Stimulated activated naive CD8-positive, alpha-beta T cell treated with anti-CD3 and anti-CD28 coated beads, Interleukin-15, Interleukin-2, amounts not matched to agents 100 U/mL and 50 U/mL, for 24 hours (primary cell): ENCODE measurements at places on chromosomes 4 and X.
A peak's percentile ranks its signal among the peaks of the same experiment; 100 is the strongest.

- no peak for DNase-seq
Measured at GRCh38 chr4:152021788-152022438, 261.1 kb upstream of the GATB start.

GRCh38 chr4:41714364-41715000 lies 34.0 kb downstream of the PHOX2B start:
- no peak for DNase-seq

DNA sequence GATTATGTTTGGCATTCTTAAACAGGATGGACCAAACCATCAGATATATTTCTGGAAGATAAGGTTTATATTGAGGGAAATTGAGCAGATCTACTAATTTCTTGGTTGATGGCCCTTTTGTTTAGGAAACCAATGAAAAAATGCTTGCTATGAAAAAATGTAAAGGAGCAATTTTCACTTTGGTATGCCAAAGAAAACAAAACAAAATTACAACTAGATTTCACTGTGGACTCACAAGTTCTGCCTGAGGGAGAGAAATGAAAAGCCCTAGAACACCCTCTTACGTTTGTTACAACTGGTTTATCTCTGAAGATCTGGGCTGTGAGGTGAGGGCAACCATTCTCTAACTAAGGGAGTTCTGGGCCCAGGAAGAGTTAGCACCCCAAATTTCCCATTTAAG lies 122.5 kb upstream of the IL15 start:
- DNase-seq = no peak

DNA sequence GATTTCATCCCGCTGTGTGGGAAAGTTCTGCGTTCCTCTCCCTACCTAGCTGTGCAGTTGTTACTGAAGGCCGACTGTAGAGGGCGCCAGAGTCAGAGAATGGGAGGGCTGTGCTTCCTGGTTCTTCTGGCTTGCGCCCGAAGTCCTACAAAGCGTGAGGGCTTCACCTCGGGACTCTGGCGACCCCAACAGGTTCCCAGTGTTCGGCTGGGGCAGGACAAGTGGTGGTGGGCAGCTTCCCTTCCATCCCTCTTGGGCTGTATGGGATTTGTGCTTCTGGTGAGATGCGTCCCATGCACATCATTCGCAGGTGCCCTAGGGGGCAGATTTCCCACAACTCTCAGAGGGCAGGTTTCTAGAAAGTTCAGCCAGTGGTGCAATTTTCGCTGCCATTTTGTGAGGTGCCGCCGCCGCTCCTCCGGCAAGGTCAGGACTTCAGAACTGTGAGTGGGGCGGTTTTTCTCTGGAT lies 27.3 kb downstream of the CT45A1 start:
- DNase-seq = peak; percentile 60

- DNase-seq = no peak
Measured at GRCh38 chr4:26141911-26142638, 178.7 kb upstream of the RBPJ start.

DNA sequence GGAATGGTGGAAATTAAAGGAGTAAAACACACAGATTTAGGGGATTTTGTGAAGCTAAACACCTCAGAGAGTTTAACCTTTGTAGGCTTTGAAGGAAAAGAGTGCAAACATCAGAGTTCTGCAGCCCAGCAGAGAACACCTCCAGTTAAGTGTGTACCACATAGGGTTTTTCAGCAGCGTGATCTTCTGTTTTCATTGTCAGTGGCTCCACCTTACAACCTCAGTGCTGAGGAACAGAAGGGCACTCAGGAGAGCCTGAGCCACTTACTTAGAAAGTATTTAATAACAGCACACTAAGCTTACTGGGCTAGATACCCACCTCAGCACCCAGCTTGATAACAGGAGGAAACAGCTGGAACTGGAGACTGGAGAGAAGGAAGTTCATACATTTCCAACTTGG lies 2.0 kb upstream of the FBXW7 start:
- DNase-seq = no peak

DNA sequence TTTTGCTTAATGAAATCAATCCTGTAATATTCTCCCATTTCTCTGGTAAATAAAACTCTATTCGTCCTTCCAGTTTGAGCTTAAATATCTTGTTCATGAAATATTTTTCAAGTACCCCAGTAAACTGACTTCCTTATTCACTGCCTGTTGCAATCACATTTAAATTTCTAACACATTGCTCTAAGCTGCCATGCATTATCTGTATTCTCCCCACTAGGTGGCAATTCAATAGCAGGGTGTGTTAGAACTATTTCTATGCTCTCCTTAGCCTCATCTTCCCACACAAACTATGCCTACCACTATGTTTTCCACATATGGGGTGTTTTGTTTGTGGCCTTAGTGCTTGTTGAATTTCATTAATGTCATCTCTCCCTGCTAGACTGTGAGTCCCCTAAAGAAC lies 377.1 kb upstream of the HS3ST1 start:
- no peak for DNase-seq

GRCh38 chr4:69640289-69640688 lies 847 bp upstream of the UGT2A2 start:
- DNase-seq = no peak

DNA sequence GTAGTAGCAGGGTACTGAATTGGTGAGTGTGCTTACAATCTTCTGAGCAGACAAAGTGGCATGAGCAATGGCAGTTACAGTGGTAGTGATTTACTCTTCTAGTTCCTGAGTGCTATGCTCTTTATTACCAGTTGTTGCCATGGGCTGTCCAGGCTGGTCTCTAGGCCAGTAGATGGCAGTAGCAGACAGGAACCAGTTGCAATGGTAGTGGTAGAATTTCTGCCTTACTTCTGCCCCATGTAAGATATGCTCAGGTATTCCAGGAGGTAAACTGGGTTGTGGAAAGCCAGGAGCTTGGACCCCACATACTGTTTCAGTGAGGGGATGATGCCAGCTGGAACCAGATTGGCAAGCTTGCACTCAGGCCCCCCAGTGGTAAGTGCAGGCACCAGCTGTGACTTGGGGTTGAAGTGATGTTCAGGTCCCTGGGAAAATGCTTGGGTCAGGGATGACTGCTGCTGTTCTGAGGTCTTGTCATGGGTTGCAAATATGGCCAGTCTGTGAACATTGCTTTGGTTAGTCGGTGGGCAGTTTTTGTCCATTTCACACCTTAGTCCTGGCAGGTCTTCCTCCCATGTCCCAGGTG lies 63.0 kb upstream of the ZXDB start:
- DNase-seq = no peak

DNA sequence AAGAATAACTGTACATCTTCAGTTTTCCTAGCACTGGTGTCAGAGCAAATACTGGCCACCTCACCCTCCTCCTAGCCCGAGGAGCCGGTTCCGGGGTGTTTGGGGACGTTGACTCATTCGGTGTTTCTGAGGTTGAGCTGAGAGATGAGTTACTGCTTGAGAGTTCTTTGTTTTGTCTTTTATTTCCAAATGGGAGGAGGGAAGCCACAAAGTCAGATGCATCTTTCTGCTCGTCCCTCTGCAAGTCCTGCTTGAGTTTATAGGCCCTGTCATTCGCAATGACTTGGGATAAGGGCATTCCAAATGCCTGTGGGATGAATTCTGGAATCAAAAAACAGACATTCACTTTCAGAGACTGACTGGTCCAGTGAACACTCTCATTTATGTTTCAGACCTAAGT lies 77.5 kb downstream of the HCCS start:
- DNase-seq = no peak

GRCh38 chrX:63935835-63936234 lies 150.8 kb upstream of the ARHGEF9 start:
- no peak for DNase-seq

DNA sequence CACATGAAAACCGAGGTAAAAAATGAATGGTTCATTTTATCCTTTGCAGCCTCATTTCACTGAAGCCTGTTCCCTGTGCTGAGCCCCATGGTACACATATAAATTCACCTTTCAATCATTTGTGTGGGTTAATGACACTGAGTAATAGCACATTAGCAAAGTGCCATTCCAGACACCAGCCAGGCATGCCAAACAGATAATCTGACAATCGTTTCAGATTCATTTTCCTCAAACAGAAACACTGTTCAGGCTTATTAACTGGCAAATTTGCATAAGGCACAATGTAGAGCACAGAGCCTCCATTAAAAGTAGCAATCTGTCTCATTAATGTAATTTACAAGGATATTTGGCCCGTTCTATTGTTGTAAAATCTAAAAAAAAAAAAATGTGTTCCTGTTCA lies 76.2 kb downstream of the UNC5C start:
- DNase-seq = no peak

GRCh38 chr4:180372691-180373090 lies 1870.5 kb upstream of the TENM3 start:
- no peak for DNase-seq

DNA sequence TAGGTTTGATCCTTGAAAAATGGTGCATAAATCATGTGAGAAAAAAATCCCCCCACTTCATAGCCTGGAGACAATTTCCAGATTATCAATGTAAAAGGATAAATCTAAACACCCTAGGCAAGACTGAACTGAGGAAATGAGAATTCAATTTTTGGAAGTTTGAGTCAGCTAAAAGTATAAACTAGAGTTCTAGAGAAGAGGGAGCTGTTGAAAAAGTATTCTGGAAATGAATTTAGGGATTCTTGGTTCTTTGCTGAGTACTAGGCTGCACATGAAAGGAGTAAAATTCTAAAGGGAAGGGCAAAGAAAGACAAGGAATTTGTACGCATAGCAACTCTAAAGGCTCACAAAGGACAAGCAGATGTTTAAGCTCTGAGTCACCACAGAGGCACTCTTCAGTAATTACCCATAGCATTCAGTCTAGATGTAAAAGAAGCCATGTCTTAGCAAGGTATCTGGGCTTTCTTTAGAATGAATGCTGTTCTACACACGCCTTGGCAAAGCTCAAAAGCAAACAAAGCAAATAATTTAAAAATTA lies 896.5 kb downstream of the PDHA2 start:
- DNase-seq = no peak

DNA sequence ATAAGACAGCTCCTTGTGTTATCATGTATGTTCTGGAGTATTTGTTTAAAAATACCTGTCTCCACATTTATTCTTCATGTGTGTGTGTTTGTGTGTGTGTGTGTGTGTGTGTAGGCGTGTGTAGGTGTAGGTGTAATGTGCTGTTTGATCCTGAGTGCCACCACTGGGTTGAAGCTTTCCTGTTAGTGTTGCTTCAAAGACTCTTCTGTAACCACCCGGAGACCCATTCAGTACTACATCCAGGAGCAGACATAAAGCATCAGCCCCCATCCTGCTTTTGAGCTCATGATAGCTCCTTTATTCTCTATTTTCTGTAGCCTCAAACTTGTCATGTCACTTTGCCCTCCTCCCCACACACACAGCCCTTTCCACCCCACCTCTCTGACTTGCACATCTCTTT lies 3.0 kb upstream of the ZDHHC9 start:
- DNase-seq = no peak

DNA sequence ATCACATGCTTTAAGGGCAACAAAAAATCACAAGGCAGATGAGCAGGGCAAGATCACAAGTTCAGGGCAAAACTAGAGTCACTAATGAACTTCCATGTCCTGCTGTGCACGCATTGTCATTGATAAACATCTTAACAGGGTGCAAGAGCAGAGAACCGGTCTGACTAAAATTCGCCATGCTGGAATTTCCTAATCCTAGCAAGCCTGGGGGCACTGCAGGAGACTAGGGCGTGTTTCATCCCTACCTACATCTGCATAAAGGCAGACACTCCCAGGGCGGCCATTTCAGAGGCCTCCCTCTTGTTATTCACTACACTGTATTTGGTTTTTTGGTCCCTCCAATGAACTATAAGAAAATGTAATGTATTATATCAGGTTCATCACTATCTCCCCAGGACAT lies 203.6 kb downstream of the ARHGEF9 start:
- DNase-seq = no peak

DNA sequence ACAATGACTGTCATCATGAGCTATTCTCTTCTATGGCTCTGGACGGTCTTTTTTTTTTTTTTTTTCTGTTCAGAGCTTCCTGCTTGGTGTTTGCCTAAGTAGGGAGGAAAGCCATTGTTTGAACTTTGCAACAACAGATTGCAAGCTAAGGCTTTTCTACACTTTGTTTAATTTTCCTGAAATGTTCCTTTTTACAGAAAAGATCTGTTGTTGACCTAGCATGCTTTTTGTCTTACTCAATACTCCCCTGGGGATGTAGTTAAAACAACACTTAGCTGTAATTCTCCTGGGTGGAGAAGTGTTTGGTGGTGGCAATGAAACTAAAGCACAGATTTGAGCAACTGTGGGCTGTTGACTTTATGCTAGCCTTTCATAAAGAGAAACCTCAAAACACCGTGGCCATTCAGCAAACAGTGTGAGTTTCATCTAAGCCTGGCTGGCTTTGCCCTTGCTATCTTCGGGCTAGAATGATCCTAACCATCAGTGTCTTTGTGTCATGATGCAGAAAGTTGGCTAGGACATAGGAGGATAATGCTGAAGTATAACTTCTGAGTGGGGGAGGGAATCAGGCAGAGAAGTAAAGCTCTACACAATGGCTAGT lies 110.5 kb downstream of the ANXA3 start:
- DNase-seq = no peak

GRCh38 chrX:152913910-152914309 lies 16.0 kb downstream of the ZNF185 start:
- DNase-seq = no peak

- DNase-seq = no peak
Measured at GRCh38 chrX:98480606-98481005, 1596.9 kb downstream of the RPA4 start.
